Activated CD8-positive, alpha-beta memory T cell treated with anti-CD3 and anti-CD28 coated beads, Interleukin-2, amount 10 ng/mL, durations not matched to agents 7 days and 5 days (primary cell): ENCODE measurements at places on chromosomes 12 and 14. TPM values are rescaled to one million over a fixed set of nuclear protein-coding genes. Genes with fewer than 3 reads are reported as not detected.

DNA sequence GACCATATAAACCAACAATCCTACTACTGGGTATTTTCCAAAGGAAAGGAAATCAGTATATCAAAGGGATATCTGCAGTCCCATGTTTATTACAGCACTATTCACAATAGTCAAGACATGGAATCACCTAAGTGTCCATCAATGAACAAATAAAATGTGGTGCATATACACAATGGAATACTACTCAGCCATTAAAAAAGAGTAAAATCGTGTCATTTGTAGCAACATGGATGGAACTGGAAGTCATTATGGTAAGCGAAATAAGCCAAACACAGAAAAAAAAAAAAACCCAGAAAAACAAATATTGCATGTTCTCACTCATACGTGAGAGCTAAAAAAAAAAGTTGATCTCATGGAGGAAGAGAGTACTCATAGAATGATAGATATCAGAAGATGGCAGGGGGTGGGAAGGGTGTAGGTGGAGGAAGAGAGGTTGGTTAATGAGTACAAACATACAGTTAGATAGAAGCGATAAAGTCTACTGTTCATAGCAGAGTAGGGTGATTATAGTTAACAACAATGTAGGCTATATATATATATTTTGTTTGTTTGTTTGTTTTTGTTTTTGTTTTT lies 49.3 kb downstream of the BCAT1 start:
- H3K27ac ChIP-seq: peak overlapping the region; percentile 42
- no peak overlapping the region for H3K4me3 ChIP-seq
- DNase-seq: no peak
- peaks cover 6% of the 10 kb centered on the region for H3K27me3 ChIP-seq

DNA sequence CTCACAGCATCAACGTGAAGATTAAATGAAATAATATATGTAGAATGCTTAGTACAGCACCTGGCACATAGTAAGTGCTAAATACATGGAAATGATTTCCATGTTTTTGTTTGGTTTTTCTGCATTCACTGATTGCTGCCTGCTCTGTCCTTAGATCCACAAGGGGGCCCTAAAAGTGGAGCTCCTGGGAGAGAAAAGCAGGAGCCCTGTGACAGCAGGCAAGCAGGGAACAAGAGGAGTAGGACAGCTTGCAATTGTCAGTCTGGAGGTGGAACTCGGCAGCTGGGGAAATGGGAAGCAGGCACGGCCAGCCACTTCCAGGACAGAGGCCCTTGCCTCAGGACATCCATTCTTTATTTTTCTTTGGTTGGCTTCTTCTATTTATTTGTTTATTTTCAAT lies 292.9 kb downstream of the BMP4 start:
- no peak for DNase-seq
- no peak overlapping the region for H3K27ac ChIP-seq
- no peaks in the 10 kb centered on the region for H3K4me1 ChIP-seq
- H3K27me3 ChIP-seq: no peaks in the 10 kb centered on the region
- H3K4me3 ChIP-seq: no peak overlapping the region

DNA sequence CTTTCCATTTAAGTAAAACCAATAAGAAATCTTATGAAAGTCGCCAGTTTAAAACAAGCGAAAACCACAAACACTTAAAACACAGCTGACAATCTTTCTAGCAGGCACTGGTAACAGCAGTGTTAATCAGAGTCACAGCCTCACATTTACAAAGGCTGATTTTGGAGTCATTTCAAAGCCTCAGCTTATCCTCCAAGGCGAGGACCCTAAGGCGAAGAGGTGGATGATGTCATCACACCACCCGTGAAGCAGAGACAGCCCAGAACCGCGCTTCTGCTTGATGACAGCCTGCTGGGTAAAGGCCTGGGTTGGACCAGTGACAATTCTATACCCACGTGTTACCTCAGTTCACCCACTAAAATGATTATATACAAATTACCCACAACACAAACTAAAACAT lies 10.1 kb downstream of the GOLGA3 start:
- peak overlapping the region; percentile 56 for H3K27ac ChIP-seq
- H3K4me1 ChIP-seq: peaks cover 36% of the 10 kb centered on the region
- no peak overlapping the region for H3K4me3 ChIP-seq
- H3K36me3 ChIP-seq: peaks cover 58% of the 10 kb centered on the region

HCAR3 gene
- total RNA-seq: 0.09 TPM

DNA sequence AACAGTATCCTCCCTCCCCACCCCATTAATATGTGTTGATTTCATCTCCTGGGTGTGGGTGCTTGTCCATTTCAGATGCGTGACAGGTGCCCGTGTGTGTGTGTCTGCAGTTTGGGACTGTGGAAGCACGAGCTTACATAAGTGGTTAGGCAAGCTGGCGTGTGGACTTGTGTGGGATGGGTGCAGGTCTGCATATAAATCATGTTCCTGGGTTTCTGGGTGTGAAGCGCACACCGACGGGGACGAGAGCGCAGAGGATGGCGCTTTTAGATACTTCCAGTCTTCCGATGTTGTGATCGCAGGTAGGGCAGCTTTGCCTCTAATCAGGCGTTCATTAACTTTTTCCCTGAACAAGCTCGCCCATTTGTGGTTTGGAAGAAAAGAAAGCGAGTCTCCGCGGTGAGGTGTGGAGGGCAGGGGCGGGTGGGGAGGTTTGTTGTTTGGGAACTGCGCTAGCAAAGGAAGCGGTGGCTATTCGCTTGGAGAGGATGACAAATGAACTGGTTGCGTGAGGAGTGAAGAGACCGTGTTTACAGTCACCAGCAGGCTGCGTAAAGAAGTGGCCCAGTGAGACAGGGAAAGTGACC lies 865 bp downstream of the RGS6 start:
- no peak for DNase-seq
- peaks cover 59% of the 10 kb centered on the region for H3K27me3 ChIP-seq
- no peaks in the 10 kb centered on the region for H3K36me3 ChIP-seq
- H3K4me3 ChIP-seq: peak overlapping the region; percentile 3

MYF5 gene
- not detected for total RNA-seq

SP1 gene
- 71.8 TPM for total RNA-seq

- H3K36me3 ChIP-seq: no peaks in the 10 kb centered on the region
- no peak for DNase-seq
- no peak overlapping the region for H3K4me3 ChIP-seq
- H3K27ac ChIP-seq: no peak overlapping the region
- H3K27me3 ChIP-seq: no peaks in the 10 kb centered on the region
- H3K4me1 ChIP-seq: no peaks in the 10 kb centered on the region
Measured at GRCh38 chr14:27392153-27392552, 794.3 kb upstream of the NOVA1 start.

DNA sequence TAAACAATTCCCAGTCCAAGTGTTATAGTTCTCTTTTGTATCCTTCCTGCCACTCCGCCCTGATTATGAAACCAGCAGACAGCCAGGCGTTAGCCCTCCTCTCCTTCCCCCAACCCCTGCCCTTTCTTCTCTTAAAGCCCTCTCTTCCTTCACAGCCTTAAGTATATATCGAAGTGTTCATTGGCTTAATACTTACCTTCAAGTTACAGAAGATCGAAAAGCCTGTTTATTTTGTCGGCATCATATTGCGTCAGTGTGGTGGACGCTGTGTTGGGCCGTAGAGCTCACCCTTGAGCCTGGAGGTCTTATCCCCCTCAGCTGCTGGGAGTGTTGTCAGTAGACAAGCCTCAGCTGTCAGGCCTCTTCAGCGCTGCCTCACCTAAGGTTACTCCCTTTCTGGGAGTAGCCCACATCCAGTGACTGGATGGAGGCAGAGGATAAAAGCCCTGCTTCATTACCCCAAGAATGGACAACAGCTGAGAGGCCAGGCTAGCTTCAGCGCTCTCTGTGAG lies 36.2 kb downstream of the CMAS start:
- H3K27ac ChIP-seq: no peak overlapping the region
- no peaks in the 10 kb centered on the region for H3K36me3 ChIP-seq
- DNase-seq: no peak
- no peak overlapping the region for H3K4me3 ChIP-seq
- H3K4me1 ChIP-seq: no peaks in the 10 kb centered on the region

RBP5 gene
- total RNA-seq: 0.87 TPM

GRCh38 chr12:93098077-93098476 lies 169.0 kb upstream of the EEA1 start:
- H3K4me3 ChIP-seq: no peak overlapping the region
- DNase-seq: peak; percentile 77
- peaks cover 2% of the 10 kb centered on the region for H3K27me3 ChIP-seq
- no peaks in the 10 kb centered on the region for H3K36me3 ChIP-seq
- peak overlapping the region; percentile 2 for H3K27ac ChIP-seq
